ENCODE measurements at places on chromosomes 1 and 21. TPM values are rescaled to one million over a fixed set of nuclear protein-coding genes. Genes with fewer than 3 reads are reported as not detected.

GLIS1 gene
- total RNA-seq = 0.66 TPM

UMODL1 gene
- 0.83 TPM for total RNA-seq

SMPDL3B gene
- 43.4 TPM for total RNA-seq

GBP5 gene
- 4.6 TPM for total RNA-seq

- no peak for DNase-seq
These were observed 203.6 kb upstream of the CHODL start for GRCh38 chr21:18041012-18041411.

DNA sequence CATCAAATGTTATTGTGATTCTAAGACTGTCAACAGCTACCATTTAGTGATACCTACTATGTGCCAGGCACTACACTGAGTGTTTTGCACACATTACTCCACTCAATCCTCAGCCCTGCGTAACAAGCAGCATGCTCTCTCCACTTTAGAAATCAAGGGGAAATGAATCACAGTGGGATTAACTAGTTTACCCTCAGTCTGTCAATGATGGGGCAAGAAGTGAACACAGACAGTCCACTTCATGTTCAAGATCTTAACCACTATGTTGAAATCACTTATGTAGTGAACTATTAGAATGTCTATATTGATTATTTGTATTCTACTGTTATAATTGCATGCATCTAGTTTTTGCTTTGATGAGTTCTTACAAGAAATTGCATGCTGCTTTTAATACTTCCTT lies 165.3 kb downstream of the LTN1 start:
- no peak for DNase-seq

GRCh38 chr21:32653326-32653901 lies 41.2 kb upstream of the CFAP298 start:
- DNase-seq = no peak

- no peak for DNase-seq
These were observed 15.5 kb upstream of the MAP3K7CL start for GRCh38 chr21:29114765-29115500.

DNA sequence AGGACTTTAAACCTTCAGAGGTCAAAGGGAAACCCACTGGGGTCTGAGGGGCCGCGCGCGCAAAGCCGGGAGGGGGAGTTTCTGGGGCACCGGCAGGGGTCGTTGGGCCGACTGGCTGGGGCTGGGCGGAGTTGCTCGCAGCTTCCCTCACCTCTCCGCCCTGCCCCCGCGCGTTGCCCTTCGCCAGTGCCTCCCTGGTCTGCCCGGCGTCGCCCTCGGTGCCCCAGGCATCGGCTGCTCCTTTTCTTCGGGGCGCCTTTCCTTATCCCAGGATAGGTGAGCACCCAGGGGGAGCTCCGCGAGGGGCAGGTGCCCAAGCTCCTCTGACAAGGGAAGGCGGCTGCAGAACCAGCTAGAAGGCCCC lies 390 bp upstream of the NGF start:
- DNase-seq = no peak

- no peak for DNase-seq
These were observed 171.6 kb downstream of the NTPCR start for GRCh38 chr1:233121947-233122559.

GRCh38 chr1:244097523-244098405 lies 46.7 kb downstream of the ZBTB18 start:
- no peak for DNase-seq

DNA sequence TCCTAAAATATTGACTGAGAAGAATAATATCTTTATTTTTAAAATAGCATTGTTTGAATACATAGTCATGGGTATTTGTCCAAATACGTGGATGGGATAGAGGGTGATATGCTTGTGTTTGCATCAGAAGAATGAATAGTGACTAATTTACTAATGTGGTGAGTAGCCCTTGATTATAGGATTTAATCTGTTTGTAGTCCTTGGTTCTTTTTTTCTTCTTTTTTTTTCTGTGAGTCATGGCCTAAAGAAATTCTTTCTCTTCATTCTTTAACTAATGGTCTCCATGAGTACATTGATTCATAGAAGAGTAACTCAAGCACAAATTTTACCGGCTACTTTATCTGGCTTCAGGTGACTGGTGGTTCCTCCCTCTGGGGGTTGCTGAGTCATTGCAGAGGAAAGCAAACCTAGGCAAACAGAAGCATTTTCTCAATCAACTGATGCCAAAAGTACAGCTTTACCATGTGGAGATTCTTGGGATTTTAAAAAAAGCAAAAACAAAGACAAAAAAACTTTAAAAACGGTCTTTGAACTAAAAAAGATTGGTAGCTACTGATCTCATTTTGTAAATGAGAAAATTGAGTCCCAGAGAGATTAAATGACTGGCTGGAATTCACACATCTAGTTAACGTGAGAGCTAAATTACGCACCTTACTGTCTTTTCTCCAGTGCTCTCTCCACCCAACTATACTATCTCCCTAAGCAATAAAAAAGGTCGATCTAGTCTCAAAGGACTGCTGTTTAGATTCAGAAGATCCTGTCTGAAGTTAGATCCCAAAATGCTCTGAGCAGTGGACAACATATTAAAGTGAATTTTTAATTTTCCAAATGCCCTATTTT lies 40.5 kb downstream of the AK5 start:
- DNase-seq = no peak

- DNase-seq = no peak
These were observed 20.7 kb upstream of the RPE65 start for GRCh38 chr1:68470388-68470970.

DNA sequence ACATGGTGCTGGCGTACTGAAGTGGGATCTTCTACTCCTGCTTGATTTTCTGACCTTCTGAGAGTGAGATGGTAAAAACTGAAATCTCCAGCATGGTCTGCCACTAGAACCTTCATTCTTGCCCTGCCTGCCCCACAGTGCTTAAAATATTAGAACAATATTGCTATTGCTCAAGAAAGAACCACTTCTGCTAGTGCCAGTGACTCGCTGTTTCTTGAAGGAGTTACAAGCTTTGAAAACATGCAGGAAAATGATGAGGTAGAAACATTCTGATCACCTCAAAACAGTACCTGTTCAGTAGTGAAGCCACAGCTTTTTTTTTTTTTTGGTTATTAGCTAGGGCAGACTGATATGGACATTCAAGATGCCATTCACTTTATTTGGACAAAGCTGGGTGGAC lies 95.3 kb downstream of the BACH1 start:
- DNase-seq = no peak

DNA sequence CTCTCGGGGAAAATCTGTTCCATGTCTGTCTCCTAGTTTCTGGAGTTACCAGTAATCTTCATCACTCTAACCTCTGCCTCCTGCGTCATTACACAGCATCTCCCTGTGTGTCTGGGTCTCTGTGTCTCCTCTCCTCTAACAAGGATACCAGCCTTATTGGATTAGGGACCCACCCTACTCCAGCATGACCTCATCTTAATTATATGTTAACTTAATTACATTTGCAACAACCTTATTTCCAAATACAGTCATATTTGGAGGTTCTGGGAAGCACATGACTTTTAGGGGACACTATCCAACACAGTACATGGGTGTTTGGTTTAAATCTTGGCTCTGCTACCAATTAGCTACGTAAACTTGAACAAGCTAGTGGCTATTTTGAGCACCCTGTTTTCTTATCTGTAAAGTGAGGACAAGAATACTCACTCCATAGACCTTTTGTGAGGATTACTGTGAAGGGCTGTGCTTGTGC lies 83.9 kb upstream of the SGIP1 start:
- DNase-seq = no peak

DNA sequence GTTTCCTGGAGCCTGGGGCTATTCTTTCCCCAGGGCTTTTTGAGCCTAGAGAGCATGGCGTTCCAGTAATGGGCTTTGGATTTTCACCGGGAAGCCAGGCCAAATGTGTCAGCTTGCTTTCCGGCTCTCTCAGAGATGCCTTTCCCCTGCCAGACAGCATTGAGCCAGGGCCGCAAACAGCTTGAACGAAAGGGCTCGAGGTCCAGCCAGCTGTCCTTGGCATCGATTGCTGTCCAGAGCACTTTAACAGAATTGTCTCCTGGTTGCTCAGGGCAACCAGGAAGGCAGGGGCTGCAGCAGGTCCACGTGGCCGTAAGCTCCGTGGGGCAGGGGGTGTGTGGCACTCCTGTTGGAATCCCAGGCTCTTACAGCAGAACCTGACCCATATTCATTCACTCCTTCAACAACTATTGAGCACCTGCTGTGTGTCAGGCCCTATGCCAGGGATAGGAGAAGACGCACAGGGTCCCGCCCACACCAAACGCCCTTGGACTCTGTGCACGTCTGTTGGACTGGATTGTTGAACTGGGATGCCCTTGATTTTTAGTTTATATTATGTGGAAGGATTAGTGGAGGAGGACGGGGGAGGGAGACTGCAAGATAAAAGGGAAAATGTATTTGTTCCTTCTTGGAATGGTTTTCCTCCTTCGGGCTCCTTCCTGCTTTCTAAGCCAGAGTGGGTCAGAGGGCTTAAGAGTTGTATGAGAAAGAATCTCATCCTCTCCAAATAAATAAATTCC lies 38.7 kb upstream of the EFHD2 start:
- DNase-seq = no peak

DNA sequence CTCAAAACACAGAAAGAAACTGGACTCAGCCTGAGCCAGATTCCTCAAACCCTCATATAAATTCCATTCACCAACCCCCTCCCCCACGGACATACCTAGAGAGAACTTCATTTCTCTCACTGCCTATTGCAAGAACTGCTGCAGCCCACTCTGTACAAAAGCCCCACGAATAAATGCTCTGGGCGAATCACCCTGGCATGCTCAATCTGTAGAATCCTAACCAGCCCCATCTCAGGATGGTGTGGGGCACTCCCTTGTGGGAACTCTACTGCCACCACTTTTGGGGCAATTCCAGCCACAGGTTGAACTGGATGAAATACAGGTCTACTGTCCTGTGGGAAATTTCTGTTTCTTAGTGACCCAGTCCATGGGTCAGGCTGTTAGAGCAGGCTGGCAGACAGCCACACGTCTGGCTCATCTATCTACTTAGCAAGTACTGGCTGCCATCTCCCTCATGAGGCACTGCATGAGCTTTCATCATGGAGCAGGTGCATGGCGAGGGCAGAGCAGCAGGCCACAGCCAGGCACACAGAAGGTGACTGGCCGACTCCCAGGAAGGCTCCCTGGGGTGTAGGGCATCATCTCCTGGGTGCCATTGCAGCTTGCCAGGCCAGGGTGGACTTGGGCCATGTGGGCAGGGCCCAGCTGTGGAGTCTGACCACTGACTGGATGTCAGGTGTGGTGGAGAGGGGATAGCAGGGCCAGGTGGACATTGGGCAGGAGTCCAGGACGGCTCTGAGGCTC lies 1.6 kb upstream of the C1orf35 start:
- DNase-seq = no peak

DNA sequence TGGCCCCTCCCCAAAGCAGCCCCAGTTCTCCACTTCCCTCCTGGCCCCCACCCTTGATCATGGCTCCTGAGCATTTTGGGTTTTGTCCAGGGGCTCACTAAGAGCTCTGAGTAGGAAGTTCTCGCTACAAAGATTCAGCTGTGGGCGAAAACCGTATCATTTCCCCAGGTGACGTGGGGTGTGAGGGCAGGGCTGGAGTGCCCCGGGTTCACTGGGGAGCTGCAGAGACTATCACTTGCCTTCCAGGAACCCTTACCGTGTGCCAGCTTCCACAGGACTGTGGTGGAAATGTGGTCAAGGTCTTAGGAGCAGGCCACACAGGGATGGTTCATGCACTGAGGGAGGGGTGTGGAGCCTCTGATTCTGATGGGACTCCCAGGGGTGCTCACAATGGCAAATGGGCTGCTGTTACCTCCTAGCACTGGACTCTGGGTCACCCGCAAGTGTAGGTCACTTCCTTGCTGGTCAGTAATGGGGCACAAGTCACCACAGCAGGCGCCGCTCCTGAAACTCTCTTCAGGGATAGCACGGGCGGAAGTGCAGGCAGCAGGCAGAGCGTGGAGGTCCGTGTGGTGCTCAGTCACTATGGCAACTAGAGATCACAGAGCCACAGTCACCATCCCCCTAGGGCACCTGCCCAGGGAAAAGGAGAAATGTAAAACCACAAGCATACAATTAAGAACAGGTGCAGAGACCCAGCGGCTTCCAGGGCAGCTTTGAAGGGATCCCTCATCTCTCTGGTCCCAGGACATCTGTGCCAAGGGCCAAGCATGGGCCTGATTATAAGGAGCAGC lies 35.4 kb downstream of the RSPH1 start:
- DNase-seq = peak; percentile 60

DNA sequence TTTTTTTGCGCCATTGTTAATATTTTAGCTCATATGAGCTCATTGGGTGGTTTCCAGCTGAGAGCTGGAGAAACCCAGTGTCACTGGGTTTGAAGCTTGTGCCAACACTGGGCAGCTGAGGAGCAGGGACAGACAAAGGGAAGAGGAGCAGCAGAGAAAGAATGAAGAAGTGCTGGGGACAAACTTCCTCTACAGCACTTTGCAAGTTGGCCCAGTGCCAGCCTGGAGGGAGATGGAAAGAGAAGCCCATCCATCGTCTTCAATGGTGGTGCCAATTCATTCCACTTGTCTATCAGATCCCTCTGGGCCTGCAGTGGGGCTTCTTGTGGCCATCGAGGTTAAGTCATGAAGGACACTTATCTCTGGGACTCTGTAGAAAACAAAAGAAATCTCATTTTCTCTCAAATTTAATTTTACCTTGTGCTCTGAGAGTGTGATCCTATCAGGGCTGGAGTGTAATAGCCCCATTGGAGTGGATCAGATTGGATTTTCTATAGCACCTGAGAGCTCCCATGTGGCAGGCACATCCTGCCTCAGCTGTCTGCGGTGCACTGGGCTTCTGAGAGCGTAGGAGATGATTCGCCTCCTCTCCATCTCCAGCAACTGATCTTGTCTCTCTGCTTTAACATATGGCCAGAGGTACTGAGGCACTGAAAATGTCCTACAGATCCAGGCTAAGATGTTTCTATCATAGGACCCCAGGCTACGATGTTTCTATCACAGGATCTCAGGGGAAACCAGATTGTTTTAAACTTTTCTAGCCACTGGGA lies 114.7 kb downstream of the TNR start:
- DNase-seq = no peak

DNA sequence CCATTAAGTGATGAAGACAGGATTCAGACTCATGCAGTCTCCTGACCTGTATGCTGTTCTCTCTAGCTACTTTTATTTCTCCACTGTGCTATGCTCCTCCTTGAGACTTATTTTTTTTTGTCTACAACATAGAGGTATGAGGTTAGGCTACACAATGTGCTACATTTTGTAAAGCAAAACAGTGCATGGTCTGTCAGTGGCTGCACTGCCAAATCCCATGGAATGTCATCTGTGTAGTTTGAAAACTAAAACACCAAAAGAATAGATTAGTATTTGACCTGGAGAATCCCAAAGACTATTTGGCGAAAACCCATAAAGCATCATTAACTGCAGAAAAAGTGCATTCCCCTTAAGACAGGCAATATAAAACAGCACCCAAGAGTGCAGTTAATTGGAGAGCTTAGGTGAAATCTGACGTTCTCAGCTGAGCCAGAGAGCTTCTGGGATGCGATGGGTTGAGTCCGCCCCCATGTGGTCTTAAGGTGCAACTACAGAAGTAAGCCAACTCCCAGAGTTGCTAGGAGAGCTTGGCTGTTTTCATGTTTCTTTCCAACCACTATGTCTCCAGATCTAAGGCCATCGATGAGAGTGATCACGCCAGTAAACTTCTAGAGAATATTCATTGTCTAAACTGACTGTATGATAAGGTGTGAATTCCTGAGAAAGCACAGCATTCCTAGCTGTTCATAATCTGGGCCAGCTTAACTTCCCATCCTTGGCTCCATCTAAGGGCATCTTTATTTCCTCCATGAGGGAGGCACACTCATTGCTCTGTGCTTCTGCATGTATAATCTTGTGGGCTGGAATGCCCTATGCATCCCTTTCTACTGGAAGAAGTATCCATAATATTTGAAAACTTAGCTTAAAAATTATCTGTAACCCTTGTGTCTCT lies 20.7 kb upstream of the CYP2J2 start:
- DNase-seq = peak; percentile 76

Measured in Peyer's patch (tissue), 4 donors.